ENCODE measurements at places on chromosomes 12 and 14.

- no peak for DNase-seq
These were observed 118.8 kb downstream of the SCARB1 start for GRCh38 chr12:124744659-124745464.

GRCh38 chr12:71243370-71243769 is 85.6 kb upstream of the TSPAN8 start:
- DNase-seq = no peak

DNA sequence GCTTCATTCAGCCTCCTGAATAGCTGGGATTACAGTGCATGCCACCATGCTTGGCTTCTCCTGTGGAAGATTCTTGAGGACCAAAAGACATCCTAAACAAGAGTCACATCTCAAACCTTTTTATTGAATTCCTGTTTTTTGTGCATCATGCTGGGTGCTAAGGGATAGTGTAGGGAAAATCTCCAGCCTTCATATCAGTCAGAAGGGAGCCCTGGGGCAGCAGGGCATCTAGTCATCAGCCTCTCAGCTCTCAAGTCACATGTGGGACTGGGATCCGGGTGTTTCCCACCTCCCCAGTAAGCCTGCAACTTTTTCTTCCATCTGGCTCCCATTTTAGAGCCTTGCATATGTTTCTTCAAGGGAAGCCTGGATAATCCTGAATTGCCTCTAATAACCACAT is 25.1 kb upstream of the OASL start:
- no peak for DNase-seq

DNA sequence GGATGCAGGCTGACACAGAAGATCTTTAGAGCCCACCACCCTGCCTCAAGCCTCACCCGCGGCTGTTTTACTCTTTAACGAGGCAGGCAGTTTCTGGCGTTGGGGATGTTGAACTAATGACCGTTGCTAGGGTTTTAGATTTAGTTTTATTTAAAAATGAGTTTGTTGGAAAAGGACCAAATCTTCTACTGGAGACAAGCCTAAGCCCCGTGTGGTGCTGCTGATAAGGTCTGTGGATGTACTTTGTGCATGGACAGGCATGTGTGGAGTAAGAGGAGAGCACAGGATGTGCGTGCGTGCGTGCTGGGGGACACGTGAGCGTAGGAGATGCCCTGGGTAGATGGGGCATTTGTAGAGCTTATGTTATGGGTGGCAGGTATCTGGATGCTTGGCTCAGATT is 5.7 kb downstream of the NTF3 start:
- DNase-seq = no peak

DNA sequence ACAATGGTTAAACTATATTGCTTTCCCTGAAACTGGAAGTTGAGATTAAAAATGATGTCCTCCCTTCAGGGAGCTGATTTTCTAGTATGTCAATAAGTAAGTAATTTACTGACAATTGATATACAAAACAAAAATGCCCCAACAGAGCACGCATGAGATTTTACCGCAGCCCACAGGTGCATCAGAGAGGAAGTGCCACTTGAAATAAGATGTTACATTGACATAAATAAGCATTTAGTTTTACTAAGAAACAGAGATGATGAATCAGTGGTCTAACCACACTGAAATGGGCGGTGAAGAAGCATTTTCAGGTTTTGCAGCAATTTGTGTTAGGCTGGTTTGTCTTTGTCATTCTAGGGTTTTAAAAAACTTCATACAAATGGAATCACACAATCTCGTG is 8.8 kb upstream of the CLECL1 start:
- no peak for DNase-seq

DNA sequence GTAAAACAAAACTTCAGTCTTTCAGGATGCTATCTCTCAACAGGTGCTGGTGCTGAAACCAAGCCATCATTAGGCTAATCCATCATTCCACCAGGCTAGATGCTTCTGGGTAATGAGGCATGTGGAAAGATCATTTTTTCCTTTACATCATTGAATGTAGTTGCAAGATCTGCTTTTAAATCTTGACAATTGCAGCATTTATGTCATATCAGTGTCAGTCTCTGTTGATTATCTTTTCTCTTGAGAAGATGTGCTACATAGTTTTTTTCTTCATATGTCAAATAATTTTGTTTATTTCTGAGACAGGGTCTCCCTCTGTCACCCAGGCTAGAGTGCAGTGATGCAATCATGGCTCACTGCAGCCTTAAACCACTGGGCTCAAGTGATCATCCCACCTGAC is 16.2 kb upstream of the EXD2 start:
- no peak for DNase-seq

- no peak for DNase-seq
These were observed 374.9 kb downstream of the EGLN3 start for GRCh38 chr14:33576014-33576413.

DNA sequence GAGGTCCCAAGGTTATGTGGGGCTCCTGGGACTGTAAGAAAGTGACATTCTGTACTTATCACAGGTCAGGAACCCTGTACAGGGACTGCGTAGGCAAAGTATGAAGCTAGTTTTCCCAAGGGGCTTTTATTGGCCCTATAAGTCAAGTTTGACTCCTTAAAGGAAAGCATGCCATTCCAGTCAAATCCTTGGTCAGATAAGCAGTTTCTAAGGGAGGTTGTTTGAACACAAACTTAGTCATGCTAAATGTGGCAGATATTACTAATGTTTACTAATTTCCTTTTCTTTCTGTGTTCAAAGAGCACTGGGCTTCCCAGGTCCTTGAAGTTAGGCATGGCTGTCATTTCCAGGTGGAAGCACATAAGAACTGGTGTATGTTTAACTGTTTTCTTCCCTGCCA is 472.4 kb downstream of the ATP23 start:
- DNase-seq = no peak

DNA sequence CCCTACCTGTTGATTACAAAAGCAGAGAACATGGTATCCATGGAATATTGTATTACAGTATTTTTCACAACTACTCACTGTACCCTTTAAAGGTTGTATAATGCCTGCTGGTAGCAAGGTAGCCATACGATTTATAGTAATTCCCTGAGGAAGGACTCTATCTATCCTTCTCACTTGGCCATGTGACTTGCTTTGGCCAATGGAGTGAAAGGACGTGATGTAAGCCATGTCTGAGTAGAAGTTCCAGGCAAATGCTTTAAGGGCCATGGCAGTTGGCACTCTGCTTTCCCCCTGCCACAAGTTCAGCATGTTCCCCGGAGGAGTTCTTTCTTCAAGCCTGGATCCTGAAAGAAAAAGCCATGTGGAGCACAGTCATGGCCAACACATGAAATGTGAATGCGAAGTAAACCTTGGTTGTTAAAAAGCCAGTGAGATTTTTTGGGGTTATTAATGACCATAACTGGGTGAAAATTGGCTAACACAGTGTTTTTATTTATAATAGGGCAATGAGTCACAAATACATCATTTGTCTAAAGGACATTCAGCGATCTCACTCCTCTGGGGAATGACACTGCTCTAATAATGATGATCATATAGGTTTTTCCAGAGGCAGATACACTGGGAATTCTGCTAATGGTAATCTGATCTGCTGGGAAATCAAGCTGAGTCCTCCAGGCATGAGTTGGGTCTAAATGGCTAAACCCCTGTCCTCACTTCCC is 67.4 kb upstream of the SLC38A2 start:
- no peak for DNase-seq

DNA sequence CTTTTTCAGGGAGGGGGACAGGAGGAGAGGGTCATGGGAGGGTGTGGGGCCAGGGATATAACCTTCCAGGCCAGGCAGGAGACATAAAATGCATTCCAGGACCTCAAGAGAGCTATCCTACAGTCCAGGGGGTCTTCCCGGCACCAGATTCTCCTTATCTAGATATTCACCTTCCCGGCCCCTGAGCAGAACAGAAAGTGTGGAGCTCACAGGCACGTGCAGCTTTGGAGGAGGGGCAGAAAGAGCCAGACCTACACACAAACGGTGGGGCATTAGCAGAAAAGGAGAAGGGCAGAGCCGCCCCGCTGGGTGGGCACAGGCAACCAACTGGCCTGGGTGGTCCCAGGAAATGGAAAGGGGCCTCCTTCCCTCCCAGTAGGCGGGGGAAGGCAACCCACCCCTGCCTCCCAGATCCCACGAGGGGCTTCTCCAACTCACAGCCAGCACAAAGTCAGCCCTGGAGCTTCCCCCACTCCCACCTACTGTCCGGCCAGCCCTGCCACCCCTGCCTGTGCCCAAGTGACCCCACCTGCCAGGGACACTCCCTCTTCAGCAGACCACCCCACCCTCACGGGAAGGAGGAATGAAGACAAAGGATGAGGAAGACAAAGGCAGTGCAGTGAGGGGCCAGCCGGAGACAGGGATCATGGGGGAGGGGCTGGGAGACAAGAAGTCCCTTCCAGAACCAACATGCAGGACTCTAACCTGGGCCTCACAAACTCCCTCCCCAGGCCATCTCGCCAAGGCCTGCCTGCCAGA is 33.3 kb downstream of the CCDC85C start:
- DNase-seq = no peak

DNA sequence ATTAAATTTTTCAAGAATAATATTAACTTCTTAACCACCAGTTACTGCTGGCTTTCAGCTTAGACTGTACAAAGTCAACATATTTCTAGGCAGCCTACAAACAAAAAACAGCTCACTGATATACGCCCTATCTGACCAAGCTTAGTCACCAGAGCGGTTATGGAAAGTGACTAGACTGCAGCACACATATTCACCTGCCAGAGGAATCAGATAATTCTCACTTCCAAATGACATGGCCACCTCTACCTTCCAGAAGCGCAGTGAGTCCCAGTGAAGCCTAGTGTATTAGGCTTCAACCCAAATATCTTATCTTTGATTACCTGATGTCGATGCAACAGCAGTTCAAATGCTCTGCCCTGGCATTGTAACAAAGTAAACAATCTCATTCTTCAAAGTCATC is 8.5 kb downstream of the STXBP6 start:
- DNase-seq = no peak

- DNase-seq = no peak
These were observed 110.5 kb downstream of the DERA start for GRCh38 chr12:16021676-16022075.

- DNase-seq = no peak
These were observed 26.8 kb upstream of the DAAM1 start for GRCh38 chr14:59161561-59162175.

DNA sequence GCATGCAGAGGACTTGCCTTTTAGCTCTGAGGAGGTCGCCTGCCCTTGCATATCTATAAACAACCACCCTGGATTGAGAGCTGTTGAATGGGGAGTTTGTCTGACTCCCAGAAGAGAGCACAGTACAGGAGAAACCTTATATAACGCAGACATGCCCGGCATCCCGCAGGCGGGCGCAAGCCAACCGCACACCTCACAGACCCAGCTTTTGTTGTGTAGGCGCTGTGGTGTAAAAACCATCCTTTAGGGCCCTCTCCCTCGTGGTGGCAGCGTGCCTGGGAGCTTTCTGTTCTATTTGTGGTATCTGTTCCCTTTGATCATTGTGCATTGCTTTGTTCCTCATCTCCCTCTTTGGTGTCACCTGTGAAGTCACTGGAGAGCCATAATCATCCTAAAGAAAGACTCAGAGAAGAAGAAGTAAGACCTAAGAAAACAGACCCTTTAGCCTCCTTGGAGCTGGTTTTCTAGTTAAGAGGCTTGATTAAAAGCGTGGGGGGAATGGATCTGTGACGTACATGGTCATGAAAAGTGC is 77.7 kb downstream of the ETV6 start:
- DNase-seq = no peak

GRCh38 chr14:68723808-68724268 is 69.0 kb downstream of the ZFP36L1 start:
- DNase-seq = no peak

DNA sequence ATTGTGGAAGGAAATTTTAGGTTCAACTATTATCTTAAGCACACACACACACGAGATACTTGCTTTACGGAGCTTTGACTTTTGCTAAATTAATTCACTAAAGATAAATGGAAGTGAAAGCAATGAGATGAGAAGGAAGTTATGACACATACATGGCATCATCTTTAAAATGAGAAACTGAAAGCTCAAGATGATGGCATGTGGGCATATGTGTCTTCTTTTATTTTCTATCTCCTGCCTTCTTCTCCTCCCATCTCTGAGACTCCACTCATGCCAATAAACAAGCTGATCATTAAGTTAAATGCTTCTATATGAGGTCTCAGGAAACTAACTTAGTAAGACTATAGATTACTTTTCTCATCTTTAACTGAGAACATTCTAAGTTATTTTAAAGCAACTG is 216.7 kb downstream of the MED13L start:
- no peak for DNase-seq

GRCh38 chr12:53123578-53124351 is 20.5 kb downstream of the SOAT2 start:
- DNase-seq = no peak

DNA sequence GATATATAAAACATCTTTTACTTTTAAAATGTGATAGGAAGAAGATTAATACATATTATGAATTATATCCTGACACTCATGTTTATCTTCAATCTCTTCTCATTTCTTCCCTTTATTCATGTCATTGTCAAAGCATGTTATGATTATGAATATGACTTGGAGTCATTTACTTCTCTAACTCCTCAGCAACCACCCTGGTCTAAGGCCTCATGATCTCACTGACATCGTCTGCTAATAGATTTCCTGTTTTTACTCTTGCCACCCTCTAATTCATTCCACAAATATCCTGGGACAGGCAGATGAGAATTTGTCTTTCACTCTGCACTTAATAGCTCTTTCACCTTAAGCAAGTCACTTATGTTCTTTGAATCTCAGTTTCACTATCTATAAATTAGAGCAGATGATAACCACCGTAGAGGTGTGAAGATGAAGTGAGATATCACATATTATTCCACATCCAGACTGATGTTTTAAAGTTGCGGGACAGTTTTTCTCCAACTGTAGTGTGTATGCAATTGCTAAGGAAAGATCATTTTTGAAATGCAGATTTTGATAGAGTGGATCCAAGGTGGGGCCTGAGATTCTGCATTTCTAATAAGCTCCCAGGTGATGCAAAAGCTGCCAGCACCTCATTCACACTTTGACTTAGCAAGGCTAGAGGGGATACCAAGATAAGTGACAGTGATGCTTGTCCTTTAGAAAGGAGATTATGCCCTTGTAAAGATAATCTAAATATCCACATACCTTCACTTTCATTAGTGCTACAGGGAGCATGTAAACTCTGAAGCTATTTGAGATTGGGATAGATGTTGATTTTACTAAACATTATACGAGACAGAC is 3.3 kb upstream of the IAPP start:
- DNase-seq = no peak

DNA sequence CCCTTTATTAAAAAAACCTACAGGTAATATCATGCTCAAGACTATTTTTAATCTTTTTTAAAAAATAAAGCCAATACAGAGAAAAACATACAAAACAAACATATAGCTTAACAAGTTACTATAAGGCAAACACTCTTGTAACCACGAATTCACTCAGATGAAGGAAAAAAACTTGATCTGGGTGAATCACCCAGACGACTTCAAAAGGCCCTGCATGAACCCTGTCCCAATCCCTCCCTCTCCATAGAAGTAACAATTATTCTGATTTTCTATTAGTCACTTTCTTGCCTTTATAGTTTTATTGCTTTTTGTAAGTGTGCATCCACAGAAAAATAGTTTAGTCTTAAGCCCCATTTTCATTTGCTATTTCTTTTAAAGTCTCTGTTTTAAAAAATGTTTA is 72.6 kb downstream of the LRP6 start:
- no peak for DNase-seq

GRCh38 chr12:92717202-92717601 is 14.4 kb downstream of the PLEKHG7 start:
- peak; percentile 16 for DNase-seq

Data from cerebellar cortex (tissue), 1 donor.